ENCODE measurements at places on chromosomes 3 and 15.

GRCh38 chr3:79329154-79329553, 438.6 kb downstream of the ROBO1 start:
- DNase-seq: no peak

- no peak for DNase-seq
Observed at GRCh38 chr15:74278207-74278606, 42.1 kb downstream of the CCDC33 start.

DNA sequence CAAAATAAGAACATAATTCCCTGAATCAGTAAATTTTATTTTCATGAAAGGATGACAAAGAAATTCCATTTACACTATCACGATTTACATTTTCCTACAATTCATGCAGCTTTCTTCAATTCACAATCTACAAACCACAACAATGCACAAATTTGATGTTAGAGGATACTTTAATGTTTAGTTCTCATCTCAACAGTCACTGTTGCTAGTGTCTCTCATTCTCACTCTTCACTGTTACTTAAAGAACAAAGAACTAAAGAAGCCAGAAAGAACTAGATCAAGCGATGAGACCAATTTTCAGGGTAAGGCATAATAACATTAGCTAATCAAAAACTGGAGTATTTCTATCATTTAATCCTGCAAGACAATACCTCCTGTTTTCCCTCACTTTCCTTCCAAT, 73.5 kb downstream of the TBL1XR1 start:
- no peak for DNase-seq

- peak; percentile 5 for DNase-seq
Observed at GRCh38 chr3:67083277-67083676, 85.2 kb downstream of the KBTBD8 start.

GRCh38 chr3:196181127-196181546, 30.1 kb downstream of the ZDHHC19 start:
- no peak for DNase-seq

- DNase-seq: no peak
Observed at GRCh38 chr15:64464276-64465005, 4.1 kb downstream of the ZNF609 start.

- DNase-seq: no peak
Observed at GRCh38 chr3:116809208-116809607, 99.6 kb downstream of the TUSC7 start.

- no peak for DNase-seq
Observed at GRCh38 chr3:186807231-186807630, 949 bp upstream of the RFC4 start.

DNA sequence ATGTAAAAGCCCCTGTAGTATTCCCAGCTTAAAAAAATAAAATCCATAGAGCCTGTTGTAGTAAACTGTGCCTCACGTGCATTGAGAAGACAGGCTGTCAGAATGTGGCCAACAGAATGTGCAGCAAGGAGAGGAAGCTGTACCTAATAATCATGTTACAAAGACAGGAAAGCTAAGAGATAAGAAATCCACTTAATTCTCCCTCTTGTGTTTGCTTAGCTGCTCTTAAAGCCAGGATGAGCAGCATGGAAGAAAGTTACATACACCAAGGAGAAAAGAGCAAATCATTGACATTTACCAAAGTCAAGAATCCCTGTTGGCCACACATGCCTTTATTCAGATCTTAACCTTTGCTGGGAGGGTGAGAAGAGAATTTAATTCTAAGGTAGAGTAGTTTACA, 85.9 kb downstream of the TNIK start:
- no peak for DNase-seq
